ENCODE measurements at places on chromosomes 1 and 21.

DNA sequence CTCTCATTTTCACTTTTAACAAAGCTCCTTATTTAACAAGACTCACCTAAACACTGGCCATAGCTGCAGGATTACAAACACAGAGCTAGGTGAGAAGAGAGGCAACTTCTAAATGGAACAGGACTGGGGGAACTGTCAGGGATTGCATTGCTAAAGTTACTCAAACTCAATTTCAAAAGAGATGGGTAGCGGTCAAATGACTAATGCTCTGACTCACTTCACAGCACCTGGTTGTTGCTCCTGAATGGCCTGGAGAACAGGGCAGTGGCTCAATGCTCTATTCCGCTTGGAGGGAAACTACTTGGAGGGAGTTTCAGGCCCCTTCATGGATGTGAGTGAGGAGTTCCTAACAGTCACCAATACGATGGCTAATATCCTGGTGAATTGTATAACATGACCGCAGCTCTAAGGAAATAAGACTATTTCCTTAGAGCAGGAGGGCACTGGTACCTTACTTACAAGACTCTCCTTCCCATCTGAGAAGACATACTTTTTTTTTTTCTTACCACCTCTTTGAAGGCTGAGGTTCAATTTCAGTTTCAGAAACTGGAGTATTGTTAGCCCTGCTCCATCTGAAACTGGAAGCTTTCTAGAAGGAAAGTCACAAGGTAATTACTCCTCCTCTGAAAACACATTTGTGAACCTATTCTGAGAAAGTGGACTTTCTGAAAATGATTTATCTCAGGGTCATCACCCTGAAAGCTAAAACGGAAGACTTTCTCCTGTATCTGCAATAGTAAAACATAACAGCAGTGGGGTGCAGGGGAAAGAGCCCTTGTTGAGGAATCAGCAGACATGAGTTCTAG lies 9.5 kb downstream of the DPT start:
- DNase-seq, result no peak

GRCh38 chr1:59901770-59902388 lies 24.7 kb downstream of the CYP2J2 start:
- no peak for DNase-seq

DNA sequence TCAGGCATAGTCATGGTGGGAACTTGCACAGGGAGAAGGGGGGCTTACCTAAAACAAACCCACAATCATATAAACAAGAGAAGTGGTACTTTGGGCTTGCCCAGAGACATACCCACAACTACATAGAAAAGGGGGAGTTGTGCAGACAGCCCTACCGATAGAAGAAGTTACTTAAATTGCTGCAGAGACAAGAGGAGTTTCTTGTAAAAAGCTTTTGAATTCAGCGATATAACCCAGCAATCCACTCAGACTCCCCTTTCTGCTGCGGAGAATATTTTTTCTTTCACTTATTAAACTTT lies 164.0 kb upstream of the ETV3 start:
- no peak for DNase-seq

GRCh38 chr1:240116831-240117769 lies 25.4 kb downstream of the FMN2 start:
- DNase-seq, result no peak

- DNase-seq, result peak; percentile 74
Observed at GRCh38 chr1:210400043-210400840, 71.5 kb downstream of the HHAT start.

- DNase-seq, result no peak
Observed at GRCh38 chr1:230958370-230958769, 20.3 kb downstream of the TTC13 start.

DNA sequence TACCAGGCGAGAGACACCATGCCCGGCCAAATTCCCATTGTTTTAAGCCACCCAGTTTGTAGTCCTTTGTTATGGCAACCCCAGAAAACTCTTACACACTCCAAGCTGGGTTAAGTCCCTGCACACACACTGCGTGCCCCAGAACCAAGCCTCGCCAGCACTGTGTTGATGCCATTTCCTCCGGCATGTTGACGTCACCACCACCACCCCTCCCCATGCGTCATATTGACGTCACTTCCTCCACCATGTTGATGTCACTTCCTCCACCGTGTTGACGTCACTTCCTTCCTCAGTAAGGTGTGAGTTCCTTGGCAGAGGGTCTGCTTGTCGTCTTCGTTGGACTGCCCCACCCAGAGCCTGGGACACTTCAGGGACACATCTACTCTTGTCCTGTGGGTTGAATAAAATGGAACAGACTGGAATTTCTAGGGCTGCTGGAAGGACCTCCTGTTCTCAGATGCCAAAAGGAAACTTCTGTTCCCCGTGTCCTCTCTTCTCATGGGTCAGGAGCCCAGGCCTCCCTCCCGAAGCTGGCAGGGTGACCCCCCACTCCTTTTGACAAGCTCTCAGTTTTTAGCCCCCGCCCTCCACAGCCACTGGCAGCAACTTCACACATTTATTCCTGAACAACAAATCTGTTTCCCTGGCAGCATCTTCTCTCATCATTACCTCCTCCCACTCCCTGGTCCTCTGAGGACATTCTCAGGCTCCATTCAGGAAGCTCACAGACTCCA lies 643.3 kb downstream of the NPHP4 start:
- no peak for DNase-seq

- no peak for DNase-seq
Observed at GRCh38 chr1:244173769-244174168, 122.7 kb downstream of the ZBTB18 start.

- peak; percentile 44 for DNase-seq
Observed at GRCh38 chr1:23422241-23422877, 2.2 kb downstream of the TCEA3 start.

- DNase-seq, result peak; percentile 26
Observed at GRCh38 chr1:119475866-119476439, 31.1 kb upstream of the HSD3B1 start.

GRCh38 chr1:108121358-108122143 lies 78.6 kb downstream of the SLC25A24 start:
- no peak for DNase-seq

DNA sequence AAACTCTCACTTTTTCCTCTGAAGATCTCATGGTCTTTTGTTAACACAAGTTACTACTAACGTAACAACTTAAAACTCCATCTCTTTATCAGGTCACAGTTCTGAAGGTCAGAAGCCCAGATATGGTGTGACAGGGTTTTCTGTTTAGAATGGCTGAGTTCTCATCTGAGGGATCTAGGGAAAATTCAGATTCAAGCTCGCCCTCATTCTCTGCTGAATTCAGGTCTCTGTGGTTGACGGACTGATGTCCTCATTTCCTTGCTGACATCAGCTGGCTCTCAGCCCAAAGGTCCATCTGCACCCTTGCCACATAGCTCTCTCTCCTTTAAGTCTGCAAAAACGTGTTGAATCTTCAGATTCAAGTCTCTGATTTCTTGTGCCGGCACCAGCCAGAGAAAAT lies 6.1 kb upstream of the NTPCR start:
- DNase-seq, result no peak

DNA sequence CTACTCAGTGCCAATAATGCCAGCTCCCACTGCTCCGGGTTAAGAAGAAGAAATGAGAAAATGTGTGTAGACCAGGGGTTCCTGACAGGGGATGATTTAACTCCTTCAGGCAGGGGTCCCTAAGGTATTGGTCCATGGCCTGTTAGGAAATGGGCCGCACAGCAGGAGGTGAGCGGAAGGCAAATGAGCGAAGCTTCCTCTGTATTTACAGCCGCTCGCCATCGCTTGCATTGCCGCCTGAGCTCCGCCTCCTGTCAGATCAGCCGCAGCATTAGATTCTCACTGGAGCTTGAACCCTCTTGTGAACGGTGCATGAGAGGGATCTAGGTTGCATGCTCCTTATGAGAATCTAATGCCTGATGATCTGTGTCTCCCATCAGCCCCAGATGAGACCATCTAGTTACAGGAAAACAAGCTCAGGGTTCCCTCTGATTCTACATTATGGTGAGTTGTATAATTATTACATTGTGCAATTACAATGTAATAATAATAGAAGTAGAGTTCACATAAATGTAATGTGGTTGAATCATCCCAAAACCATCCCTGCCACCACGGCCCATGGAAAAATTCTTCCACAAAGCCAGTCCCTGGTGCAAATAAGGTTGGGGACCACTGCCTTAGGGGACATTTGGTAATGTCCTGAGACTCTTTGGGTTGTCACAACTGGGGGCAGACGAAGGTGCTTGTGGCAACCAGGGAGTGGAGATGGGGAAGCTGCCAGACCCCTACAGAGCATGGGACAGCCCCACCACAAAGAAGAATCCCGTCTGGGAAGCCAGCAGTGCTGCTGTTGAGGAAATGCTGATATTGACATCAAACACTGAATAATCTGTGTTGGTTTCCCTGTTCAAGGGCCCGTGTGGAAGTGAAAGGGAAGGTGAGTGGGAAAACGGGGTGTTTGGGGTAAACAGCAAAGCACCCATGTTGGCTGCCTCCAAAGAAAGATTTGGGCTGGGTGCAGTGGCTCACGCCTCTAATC lies 60.8 kb downstream of the DHRS3 start:
- no peak for DNase-seq

- no peak for DNase-seq
Observed at GRCh38 chr1:240092301-240093119, 827 bp downstream of the FMN2 start.

DNA sequence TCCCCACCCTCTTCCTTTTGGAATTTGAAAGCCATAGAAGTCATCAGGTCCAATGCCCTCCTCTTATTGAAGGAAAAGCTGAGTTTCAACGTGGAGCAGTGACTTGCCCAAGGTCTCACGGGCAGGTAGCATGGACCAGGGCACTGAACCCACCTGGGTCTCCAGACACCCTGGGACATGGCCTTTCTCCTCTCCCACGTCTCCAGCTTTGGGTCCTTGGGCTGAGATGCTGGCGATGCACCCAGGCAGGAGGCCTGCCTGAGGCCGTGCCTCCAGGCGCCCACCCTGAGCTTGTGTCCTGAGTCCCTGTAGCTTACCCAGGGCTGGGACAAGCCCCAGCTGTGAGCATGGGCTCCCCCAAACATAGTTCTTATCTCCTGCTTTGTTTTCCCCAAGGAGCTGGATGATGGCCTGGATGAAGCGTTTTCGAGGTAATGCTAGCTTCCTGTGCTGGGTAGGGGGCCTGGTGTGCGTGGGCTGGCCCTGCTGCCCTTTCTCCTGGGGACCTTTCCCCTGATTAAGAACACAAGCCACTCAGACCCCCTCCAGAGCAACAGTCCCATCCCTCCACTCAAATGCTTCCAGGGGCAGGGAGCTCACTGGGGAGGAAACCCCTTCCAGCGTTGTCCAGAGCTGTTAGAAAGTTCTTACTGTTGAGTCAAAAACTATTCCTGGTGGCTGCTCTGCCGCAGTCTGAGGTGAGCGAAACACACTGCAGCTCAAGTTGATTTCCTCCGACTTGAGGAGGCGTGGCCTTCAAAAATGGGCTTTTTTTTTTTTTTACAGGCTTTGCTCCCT lies 21.6 kb downstream of the LDLRAP1 start:
- DNase-seq, result peak; percentile 61

DNA sequence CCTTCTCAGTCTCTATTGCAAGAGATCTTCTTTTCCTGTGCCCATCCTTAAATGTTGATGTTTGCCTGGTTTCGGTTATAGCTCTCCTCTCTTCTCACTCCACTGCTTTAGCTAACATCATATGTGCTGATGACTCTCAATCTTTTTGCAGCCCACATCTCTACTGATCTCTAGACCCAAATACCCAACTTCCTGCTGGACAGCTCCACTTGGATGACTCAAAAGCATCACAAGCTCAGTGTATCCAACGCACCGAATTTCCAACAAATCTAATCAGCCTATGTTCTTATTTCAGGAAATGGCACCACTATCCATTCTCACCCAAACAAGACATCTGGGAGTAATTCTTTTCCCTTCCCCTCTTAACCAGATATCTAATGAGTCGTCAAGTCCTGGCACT lies 79.1 kb upstream of the ARTN start:
- DNase-seq, result no peak

DNA sequence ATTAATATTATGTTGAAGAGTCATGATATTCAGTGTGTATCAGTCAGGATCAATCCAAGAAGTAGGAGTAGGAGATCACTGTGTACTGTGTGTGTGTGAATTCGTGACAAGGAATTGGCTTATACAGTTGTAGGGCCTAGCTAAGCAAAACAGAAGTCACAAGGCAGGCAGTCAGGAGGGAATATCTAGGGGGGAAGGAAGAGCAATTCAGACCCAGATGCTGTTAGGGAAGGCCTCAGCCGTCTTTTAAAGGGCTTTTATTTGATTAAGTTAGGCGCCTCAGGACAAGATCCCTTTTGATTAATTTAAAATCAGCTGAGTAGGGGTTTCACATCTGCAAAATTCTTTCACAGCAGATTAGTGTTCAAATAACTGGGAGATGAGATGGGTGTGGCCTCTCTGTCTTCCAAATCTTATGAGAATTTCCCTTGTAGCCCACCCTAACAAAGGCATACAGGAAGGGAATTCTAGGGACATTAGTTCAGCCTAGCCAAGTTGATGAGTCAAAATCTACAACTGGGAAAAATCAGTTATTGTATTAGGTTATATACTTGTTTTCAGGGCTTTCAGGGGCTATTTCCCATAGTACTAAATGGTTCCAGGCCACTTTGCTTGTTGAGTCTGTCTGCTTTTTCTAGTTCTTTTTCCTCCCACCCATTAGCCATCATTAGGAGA lies 47.4 kb downstream of the ALG6 start:
- DNase-seq, result no peak

DNA sequence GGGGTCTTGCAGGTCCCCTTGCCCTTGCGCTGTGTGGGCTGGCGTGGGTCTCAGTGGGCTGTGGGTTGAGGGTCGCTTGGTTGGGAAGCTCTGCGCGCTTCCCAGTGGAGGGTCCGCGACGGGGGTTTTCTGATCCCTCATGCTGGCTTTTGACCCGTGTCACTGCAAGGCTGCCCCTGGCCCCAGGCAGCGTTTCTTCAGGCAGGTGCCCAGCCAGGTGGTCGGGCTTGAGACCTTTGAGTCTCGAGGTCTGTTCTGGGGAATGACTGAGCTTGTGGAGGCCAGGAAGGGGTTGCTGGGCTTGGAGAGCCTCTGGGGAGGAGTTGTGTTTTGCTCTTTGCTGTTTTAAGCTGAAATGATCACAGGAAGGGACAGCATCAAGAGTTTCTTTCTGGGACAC lies 5.3 kb downstream of the SKI start:
- no peak for DNase-seq

GRCh38 chr21:34983680-34984086 lies 65.4 kb downstream of the RUNX1 start:
- DNase-seq, result peak; percentile 78

DNA sequence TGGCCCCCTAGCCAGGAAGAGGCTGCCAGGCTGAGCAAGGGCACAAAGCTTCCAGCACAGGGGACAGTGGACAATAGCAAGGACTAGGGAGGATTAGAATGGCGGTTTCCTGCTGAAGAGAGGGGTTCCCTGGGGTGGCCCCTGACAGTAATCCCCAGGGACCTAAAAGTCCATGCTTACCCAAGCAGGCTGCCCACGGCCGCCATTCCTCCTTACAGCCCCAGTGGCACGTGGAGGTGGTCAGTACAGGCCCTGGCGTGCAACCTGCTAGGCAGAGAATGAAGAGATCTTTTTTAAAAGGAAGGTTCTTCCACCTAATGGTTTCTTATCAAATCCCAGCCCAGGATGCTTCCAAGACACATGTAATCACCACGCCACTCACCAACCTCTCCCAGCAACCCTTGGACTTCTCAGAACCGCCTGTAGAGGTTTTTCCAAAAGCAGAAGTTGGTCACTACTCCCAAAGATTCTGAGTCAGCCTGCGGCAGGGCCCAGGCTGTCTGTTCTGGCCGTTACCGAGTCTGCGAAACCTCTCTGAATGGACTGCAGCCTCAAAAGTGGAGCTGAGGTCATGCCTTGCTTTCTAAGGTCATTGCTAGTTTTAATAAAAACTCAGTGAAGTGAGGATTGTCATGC lies 926 bp downstream of the MRPL55 start:
- DNase-seq, result no peak
